ENCODE measurements at places on chromosomes 7 and 10.

DNA sequence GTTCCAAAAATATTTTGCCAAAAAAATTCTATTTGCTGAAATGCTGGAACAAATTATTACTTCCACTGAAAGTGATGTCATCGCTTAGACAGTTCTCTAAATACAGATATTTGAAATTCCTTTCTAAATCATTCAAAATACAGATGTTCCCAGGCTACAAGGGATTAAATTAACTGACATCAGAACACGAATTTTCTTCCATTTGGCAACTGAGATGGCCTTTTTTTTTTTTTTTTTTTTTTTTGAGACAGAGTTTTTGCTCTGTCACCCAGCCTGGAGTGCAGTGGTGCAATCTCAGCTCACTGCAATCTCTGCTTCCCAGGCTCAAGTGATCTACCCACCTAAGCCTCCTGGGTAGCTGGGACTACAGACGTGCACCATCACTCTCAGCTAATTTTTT, 57.0 kb downstream of the P4HA1 start:
- no peak for DNase-seq

- DNase-seq, result no peak
Observed at GRCh38 chr10:123019941-123020703, 11.3 kb downstream of the ACADSB start.

DNA sequence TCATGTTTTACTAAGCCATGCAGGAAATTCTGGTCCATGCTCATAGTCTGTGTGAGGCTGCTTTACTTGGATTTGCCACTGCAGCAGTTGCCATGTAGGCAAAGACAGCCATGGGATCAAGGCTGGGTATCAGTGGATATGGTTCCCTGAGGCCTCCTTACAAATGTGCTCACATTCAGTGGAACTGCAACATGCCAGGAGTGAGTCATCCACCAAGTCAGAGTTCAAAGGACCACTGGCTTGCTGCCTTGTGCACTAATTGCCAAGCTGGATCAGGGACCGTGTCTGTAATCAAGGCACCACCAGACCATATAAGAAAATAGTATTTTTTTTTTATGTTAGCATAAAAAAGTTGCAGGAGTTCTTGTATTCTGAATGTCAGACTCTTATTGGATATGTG, 101.0 kb downstream of the CDCA7L start:
- no peak for DNase-seq

DNA sequence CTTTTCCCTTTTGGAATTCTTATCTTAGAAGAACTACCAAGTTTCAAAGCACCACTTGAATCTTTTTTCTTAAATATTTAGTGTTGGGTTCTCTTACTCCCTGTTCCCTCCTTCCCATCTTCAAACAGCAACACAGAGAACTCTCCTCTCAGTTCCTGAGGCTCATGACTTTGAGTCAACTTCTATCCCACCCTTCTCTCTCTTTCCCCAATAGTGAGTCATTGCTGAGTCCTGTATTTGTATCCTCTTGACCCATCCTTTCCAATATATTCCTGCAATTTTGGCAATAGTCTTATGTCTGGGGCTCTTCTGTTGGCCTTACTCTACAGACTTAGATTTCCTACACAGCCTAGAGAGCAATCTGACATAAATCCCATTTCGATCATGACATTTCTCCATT, 20.8 kb upstream of the JCAD start:
- DNase-seq, result no peak

DNA sequence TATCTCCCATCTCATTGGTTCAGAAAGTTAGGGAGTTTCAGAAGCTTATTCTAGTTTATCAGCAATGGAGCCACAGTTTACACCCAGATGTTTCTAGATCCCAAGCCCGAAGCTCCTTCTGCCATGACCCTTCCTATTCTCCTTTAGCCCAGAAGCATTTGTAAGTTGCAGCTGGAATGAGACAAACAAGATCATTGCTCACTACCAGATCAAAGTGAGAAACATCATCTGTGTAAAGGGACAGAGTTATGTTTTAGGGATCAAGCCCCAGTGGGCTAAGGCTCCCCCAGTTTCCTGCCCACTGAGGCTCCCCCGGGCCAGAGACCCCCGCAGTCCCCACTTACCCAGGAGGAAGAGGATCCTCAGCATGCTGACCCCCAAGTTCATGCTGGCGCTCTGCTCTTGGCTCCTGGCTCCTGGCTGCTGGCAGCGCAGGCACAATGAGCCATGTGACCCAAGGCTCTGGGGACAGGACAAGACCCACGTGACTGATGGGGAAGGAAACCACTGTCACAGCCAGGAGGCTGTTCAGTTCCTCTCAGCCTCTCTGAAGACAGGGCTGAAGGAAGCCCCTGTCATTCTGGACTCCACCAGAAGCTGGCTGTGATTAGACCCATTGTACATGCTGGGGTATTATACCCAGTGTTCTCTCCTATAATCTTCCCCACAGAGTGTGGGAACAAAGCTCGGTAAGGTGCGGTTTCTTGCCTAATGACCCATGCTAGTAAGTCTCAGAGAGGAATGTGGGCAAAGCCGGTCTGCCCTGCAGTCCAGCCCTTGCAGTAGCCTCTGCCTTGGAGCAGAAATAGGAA, at the start of gene TMEM273:
TMEM273 (minus strand) TSS at position 442 of the 812 bp plus-strand sequence; CDS start at position 387, 55 bp downstream.
- no peak for DNase-seq
